ENCODE measurements at places on chromosomes 5 and 9.

GRCh38 chr9:98099898-98100297, 19.1 kb downstream of the TRIM14 start:
- DNase-seq = no peak

DNA sequence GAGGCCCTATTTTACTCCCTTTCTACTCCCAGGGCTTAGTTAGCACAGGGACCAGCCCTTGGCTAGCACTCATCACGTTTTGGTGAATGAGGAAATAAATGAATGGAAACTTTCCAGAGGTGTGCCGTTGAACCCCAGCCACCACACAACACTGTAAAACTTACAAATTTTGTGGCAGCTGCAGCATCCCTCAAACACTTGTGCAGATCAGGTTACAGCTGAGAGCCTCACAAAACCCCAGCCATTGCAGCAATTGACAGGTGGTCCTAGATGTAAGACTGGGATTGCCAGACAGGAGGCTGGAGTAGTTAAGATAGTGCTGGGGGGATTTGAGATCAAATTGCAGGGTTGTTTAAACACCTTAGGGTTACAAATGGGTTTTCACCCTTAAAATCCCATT, 482.2 kb upstream of the KIF2A start:
- DNase-seq = no peak

- DNase-seq = no peak
Measured at GRCh38 chr5:87944553-87945285, 323.9 kb downstream of the TMEM161B start.

- DNase-seq = no peak
Measured at GRCh38 chr9:3200331-3200774, 325.4 kb downstream of the RFX3 start.

DNA sequence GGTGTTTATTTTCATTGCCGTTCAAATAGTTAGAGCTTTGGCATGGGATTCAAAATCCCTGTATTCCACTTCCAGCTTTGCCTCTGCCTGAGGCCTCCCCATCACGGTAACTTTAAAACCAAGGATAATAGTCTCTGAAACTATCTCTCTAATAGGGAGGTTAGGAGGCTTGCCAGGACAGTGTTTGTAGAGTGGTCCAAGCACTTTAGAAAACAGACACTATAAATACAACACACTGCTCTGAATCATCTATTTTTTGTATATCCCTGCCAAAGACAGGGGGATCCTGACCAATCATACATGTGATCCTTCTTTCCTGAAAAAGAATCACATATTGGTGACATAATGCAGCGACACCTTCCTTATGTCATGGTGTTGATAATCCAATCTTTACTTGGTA, 326.8 kb downstream of the BNC2 start:
- no peak for DNase-seq

DNA sequence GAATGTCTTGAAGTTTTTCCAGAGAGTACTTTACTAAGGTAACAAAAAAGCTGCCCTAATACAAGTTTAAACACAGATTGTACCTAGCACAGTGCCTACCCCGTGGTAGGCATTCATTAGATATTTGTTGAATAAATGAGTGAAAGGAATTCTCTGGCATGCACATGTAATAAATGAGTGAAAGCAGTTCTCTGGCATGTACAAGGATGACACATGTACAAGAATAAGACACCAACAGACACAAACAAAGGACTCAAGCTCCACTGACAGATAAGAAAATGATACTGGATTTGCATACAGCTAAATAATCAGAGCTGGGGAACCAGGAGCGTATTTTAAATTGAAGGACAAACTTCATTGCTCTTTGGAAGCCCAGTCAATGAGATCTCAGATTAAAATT, 535.8 kb downstream of the EFNA5 start:
- no peak for DNase-seq

DNA sequence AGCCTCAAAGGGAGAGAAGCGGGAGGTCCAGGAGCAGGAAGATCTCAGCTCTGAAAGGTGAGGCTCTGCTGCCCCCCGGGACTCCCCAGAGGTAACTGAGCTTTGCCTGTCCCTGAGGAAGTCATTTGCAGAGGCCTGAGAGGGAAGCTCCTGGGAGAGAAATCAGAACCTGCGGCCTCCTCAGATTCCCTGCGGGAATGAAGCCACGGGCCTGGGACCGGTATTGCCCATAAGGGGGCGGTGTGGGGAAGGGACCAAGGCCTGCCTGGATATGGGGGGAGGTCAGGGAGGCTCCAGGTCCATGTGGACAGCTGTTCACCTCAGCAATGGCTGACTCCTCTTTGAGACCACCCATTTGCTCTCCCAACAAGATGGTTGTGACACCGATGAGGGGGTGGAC, 1.3 kb downstream of the SPATA31E1 start:
- no peak for DNase-seq

GRCh38 chr5:72115296-72115695, 8.0 kb downstream of the MAP1B start:
- DNase-seq = no peak

- no peak for DNase-seq
Measured at GRCh38 chr5:54841481-54841880, 143.9 kb downstream of the ESM1 start.

GRCh38 chr5:159765135-159765433, 151.2 kb upstream of the ADRA1B start:
- no peak for DNase-seq

GRCh38 chr5:176736301-176736930, 73.9 kb upstream of the UNC5A start:
- no peak for DNase-seq

DNA sequence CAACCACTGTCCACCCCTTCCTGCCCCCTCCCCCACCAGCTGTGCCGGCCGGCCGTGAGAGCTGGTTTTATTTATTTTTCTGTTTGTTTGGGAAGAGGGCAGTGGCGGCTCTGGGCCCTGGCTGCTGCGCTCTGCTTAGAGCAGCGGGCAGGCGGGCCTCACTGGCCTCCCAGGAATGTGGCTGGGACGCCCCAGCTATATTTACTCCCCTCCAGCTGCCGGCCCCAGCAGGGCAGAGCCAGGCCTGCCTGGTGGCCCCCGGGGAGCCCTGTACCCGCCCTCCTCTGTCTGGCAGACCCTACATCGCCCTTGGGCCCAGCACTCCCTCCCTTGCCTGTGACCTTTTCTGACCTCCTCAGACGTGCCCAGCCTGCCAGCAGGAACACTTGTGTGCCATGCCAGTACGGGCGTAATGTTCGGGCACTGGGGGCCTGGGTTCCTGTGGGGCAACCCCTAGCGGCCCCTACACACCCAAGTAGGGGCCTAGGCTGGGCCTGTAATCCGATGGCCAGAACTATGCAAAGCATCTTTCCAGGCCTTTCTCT, 7.7 kb downstream of the CXXC5 start:
- no peak for DNase-seq

DNA sequence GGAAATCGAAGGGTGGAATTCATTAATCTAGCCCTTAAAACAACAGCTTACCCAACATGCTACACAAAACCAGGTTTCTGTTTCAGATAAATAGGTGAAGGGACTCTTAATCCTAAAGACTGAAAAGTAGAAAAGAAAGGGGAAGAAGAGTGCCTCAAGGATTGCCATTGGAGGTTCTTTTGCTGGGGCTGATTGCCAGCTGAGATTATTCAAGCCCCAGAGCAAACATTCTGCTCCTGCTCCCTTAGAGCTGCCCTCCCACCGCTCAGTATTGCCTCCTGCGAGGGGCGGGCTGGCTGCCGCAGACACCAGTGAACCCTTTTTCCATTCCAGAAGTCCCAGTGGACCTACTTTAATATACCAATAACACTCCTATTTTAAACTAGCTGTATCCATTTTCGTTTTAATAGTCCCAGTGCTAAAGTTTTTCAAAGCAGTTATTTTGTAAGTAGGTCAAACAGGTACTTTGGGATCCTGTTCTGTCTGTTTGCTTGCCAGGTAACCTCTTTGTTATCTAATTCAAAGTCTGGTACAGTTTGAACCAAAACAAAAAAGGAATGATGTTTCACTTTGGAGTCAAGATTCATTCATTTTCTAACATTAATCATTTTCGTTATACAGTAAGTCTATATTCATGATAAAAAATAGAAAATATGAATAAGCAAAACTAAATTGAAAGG, 38.6 kb downstream of the HMGCS1 start:
- peak; percentile 68 for DNase-seq

DNA sequence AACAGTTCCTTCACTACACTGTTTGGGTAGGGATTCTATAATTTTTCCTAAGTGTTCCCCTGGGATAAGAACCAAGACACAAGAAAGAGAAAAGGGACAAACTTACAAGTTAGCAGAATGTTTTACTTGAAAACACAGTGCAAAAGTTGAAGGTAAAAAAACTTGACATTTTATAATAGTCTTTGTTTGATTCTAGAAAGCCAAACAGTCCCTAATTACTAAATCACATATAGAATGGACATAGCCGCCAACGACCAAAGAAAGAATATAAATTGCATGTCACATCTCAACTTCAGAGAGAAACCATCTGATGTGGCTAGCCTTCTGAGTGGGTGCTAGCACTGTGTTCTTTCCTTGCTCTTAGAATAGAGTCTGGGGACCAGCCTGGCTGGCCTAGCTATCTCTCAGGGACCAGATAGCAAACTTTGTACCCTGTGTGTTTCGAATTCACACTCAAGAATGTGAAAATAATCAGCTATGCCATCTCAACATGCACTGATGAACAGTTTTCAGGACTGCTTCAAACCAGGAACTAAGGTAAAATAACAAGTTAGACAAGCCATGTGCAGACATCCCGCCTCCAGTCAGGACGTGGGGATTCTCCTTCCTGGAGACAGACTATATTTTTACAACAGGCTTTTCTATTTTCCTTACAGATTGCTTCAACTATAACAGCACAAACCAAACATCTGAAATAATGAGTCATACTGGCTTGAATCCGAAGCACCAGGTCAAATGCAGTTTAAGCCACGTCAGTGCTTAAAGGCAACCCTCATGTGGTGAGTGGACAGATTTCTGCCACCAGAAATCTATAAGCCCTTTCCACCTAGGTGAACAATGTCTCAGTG, 53.7 kb downstream of the LHFPL2 start:
- no peak for DNase-seq

DNA sequence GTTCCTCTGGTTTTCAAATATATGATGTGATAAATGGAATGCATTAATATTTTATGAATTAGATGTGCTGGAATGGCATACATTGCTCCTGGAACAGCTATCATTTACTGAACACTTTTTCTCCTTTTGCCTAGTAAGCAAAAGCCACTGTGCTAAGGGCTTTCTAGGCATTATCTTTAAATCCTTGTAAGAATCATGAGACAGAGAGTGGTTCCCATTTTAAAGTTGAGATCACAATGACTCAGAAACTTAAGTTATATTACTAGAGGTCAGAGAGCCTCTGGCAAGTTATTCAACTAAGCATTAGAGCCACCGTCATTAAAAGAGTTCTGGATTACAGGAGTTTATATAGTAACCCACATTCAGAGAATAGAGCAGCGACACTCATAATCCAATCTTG, 26.7 kb upstream of the FSD1L start:
- DNase-seq = no peak

GRCh38 chr5:148397968-148398595, 14.3 kb downstream of the FBXO38 start:
- DNase-seq = peak; percentile 54

GRCh38 chr9:82695704-82696103, 367.2 kb downstream of the RASEF start:
- no peak for DNase-seq
